ENCODE measurements at places on chromosomes 2 and 18.

GRCh38 chr18:76131738-76132137 is 363.3 kb downstream of the ZNF516 start:
- no peak for DNase-seq

DNA sequence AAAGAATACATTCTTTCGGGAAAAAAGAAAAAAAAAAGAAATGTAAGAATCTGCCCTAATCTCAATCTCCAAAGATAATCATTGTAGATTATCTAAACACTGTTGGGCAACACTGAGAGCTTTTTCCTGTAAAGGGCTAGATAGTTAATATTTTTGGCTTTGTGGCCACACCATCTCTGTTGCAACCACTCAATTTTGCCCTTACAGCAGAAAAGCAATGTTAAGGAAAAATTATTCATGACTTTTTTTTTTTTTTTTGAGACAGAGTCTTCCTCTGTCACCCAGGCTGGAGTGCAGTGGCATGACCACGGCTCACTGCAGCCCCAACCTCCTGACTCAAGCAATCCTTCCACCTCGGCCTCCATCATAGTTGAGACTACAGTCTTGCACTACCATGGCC is 17.3 kb upstream of the FZD5 start:
- no peak for DNase-seq

GRCh38 chr18:44526705-44527415 is 153.8 kb upstream of the SETBP1 start:
- DNase-seq: no peak

DNA sequence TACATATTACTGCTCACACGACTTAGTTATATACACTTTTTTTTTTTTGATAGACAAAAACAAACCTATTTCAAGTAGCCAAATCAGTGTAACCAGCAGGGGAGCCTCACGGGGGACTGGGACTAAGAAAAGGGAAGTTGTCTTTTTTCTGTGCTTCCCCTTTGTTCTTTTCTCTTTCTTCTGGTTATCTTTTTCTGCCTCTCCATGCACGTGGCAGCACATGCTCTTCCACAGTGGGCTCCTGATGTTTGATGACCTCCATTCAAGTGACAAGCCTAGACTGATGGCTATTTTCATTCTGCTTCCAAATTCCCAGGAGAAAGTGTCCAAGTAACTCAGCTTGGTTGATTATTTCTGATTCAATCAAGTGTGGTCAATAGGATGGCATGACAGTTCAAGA is 98.2 kb upstream of the STK39 start:
- no peak for DNase-seq

GRCh38 chr2:42293019-42293418 is 68.0 kb downstream of the COX7A2L start:
- DNase-seq: no peak

DNA sequence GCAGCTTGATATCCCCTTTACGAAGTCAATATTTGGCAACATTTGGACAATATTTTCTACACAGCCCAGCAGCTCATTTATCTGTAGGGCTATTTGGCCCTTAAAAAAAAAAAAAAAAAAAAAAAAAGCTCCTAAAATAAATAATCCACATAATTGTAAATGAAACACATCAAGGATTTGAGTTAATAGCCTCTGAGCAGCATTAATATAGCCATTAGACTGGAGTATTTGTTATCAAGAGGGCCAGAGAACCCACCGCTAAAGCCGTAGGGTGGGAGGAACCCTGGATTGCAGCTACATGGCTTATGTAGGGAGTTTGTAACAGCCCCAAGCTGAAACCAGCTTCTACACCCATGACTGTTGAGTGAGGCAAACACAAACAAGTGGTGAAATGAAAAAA is 84.5 kb downstream of the RNF152 start:
- DNase-seq: no peak

DNA sequence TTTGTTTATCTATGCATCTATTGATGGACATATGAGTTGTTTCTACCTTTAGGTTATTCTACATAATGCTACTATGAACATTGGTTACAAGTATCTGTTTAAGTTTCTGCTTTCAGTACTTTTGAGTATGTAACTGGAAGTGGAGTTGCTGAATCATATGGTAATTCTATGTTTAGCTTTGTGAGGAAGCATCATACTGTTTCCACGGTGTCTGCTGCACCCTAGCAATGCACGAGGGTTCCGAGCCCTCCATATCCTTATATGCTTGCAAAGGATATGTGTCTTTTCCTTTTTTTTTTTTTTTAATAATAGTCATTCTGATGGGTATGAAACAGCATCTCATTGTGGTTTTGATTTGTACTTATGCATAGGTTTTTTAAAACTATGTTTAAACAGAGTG is 83.7 kb downstream of the FMNL2 start:
- no peak for DNase-seq

- DNase-seq: peak; percentile 75
These were observed 122.9 kb upstream of the SALL3 start for GRCh38 chr18:78856569-78857313.

DNA sequence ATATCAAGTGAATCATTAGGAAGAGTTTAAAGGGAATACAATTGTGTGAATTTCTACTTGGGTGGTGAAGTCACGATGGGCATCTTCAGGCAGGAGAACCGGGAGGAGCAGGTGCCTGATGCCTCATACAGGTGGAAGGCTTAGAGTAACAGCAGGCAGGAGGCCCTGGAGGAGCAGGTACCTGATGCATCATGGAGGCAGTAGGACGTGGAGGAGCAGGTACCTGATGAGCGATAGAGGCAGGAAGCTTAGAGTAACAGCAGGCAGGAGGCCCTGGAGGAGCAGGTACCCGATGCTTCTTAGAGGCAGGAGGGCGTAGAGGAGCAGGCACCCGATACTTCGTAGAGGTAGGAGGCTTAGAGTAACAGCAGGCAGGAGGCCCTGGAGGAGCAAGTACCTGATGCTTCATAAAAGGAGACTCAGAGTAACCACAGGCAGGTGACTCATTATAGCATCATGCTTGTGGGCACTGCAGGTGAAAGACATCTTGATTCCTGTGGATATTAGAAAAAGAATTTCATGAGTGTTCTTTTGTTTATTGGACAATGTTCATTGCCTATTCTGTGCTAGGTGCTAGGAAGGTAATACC is 133.9 kb downstream of the ATP9B start:
- DNase-seq: no peak

GRCh38 chr18:33424266-33424946 is 16.1 kb downstream of the CCDC178 start:
- DNase-seq: no peak
